ENCODE measurements at places on chromosomes 6 and 20. TPM values are rescaled to one million over a fixed set of nuclear protein-coding genes. Genes with fewer than 3 reads are reported as not detected.

Gene HLA-DRB5
- 20.8 TPM for total RNA-seq

DNA sequence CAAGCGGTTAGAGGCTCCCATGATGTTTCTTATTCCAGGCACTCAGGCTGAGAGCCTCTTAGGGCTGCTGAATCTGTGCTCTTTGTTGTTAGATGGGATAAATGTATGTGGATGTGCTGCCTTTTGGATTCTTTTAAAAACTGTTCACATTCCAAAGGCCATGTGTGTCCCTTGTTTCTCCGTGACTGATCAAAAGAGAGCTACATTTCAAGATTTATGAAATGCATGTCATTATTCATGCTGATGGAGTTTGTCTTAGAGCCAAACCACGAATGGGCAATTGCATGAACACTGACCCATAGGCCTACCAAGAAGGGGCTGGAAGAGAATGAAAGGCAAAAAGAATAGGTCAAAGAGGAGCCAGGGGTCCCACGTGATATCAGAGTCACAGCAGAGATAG lies 104.9 kb upstream of the TSHZ2 start:
- no peak overlapping the region for H3K4me3 ChIP-seq
- no peaks in the 10 kb centered on the region for H3K36me3 ChIP-seq
- no peak for DNase-seq

GRCh38 chr6:140073456-140073855 lies 699.0 kb upstream of the CITED2 start:
- DNase-seq = no peak

- no peak overlapping the region for H3K4me3 ChIP-seq
- DNase-seq = no peak
- no peaks in the 10 kb centered on the region for H3K27me3 ChIP-seq
- no peaks in the 10 kb centered on the region for H3K36me3 ChIP-seq
- H3K27ac ChIP-seq = no peak overlapping the region
- H3K4me1 ChIP-seq = peaks cover 15% of the 10 kb centered on the region
Measured at GRCh38 chr6:163970846-163971564, 556.5 kb downstream of the QKI start.

Gene FBXO5
- 2.1 TPM for total RNA-seq

Gene BHLHE23
- not detected for total RNA-seq

DNA sequence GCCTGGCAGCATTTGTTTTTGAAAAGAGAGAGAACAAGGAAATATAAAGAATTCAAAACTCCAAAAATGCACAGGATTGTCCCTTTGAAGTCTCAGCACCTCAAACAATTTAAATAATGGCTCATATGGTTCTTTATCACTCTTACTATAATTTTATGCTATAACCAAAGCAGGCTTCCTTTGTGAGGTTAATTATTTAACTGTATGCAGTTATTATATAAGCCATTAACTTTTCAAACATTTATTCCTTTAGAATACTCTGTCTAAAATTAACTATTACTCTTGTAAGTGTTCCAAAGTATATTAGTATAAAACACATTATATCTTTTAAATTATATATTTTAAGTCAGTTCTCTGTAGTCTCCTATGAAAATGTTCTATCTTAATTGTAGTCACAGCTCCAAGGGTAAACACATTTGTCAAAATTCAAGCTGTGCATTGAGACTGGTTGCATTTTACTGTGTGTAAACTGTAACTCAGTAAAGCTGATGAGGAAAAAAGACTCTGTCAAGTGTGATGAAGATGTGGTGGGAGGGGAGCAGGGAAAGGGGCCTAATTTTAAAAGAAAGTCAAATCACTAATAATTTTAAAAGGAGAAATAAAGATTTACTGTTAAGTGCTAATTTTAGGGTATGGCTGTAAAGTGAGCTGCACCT lies 20.0 kb upstream of the PLAGL1 start:
- no peaks in the 10 kb centered on the region for H3K27me3 ChIP-seq
- H3K27ac ChIP-seq = no peak overlapping the region
- no peaks in the 10 kb centered on the region for H3K4me1 ChIP-seq
- no peaks in the 10 kb centered on the region for H3K36me3 ChIP-seq
- no peak overlapping the region for H3K4me3 ChIP-seq
- DNase-seq = no peak

All from sigmoid colon (tissue), 7 donors.